ENCODE measurements at places on chromosomes 13 and 19.

GRCh38 chr13:102907016-102907756 lies 61.4 kb downstream of the ERCC5 start:
- no peak for DNase-seq

DNA sequence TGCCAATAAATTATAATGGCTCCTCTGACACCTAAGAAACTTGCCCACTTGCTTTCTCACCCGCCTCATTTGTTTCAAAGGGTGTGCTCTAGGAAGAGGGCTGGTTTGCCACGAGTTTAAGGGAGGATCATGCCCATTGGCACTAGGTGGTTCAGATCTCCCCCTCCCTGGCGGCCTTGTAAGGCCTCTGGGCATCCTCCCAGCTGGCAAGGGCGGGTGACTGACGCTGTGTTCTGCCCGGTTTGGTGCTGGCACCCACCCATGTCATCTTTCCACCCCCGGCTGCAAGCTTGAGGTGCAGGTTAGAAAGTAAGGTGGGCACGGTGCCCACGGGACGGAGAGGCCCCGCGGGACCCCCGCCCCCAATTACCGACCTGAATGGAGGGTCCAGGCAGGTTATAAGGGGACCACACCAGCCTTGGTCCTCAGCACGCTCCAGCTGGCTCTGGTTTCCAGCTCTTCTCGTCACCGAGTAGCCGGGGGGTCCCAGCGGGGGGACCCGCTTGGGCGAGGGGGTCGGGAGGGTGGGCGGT lies 90.4 kb downstream of the PTPRS start:
- no peak for DNase-seq

DNA sequence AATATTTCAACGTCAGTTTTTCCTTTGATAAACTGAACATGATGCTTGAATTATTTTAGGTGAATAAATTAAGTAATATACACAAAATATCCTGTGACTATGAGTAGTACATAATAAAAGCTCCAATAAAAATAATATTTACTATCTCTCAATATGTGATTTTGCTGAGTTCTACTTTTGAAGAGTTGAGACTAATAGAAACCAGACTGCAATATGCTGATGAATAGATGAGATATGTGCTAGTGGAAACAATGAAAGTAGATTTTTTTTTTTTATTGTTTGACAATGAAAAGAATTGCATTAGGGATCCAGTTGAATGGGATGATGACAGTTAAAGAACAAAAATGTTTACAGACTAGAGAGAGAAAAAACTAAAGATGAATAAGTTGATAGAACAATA lies 16.4 kb upstream of the PCDH20 start:
- DNase-seq = no peak

- DNase-seq = no peak
Measured at GRCh38 chr19:39676004-39676403, 20.3 kb downstream of the LGALS16 start.

DNA sequence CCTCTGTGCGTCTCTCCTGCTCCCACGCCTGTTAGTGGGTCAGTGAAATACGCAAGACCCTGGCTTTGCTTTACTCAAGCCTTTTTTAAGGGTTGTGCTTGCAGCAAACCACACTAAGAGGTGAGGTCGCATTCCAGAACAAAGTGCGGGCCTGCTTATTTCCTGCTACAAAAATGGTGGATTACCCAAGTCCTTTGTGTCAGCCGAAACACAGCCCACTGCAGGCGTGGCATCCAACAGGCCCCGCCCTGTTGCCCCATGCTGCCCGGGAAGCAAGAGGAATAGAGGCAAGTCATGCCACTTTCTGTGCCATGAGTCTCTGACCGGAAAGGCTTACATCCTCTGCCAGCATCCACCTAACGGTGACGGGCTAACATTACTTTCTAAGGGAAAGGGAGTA lies 7.7 kb upstream of the IRS2 start:
- no peak for DNase-seq

DNA sequence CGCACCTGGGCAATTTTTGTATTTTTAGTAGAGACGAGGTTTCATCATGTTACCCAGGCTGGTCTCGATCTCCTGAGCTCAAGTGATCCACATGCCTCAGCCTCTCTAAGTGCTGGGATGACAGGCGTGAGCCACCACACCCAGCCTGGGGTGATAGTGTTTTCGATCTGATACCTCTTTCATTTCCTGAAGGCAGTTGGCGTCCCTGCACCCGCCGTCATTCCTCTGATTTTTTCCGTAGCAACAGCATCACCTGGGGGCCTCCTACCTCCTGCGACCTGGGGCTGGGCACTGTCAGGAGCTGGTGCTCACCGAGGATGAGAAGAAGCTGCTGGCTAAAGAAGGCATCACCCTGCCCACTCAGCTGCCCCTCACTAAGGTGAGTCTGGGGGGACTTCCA lies 10.8 kb downstream of the CREB3L3 start:
- DNase-seq = no peak

GRCh38 chr19:18160971-18161635 lies 8.1 kb downstream of the PIK3R2 start:
- DNase-seq = no peak

DNA sequence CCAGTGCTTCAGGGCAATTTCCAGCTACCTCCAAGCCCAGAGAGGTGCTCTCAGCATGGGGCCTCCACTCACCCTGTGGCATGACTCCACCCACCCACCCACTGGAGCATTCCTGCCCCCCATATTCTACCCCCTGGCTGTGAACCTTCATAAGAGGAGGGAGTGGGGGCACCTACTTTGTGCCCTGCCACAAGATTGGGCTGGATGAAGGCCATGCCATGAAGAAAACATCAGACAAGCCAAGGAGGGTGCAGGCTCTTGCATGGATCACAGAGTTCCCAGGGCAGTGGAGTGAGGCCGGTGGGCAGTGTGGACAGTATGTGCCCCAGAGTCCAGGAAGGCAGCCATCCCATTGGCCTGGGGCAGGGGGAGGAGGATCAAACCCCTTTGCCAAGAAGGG lies 97.8 kb downstream of the UQCRFS1 start:
- DNase-seq = no peak

DNA sequence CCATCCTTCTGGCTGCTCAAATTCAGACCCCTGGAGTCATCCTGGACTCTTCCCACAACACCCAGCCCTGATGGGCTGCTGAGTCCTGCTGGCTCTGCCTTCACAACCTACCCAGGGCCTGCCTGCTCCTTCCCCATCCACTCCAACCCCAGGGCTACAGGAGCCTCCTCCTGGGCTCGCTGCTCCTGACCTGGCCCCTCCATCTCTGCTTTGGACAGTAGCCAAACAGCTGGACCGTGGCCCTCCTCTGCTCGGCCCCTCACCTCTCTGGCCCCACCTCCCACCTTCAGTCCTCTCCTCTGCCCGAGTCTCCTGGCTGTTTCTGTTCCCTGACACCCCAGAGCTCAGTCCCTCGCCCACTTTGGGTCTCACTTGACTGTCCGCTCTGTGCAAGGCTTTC lies 66.7 kb downstream of the CEBPG start:
- no peak for DNase-seq

DNA sequence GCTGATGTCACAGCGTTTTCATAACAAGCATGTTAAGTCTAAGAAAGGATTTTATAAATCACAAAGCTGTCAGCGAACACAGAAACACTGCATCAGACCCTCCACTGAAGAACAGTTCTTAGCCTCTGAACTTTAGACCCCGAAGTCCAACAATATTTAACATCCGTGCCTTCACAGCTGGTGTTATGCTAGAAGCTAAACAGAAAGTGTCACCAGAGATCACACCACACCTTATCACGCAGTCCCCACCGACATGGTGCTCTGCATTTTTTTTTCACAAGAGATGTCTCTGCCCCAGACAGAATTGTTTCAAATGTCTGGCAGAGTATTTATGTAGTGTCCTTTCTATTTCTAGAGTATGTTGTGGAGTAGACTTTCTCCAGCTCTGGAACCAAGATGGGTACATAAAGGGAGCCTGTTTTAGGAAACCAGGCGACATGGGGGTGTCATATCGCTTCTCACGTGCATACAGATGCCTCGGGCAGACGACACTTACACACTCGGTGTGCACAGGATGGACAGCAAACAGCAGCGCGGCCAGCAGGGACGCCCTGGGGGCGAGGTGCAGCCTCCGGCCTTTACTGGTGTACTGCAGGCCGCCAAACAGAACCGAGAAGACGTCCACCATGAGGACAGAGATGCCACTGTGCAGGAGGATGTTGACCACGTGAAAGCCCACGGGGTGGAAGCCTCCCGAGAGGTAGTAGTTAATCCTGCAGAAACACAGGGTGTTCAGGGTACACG lies 12.0 kb downstream of the TMTC4 start:
- DNase-seq = no peak

GRCh38 chr19:53624771-53625545 lies 6.8 kb upstream of the DPRX start:
- no peak for DNase-seq

DNA sequence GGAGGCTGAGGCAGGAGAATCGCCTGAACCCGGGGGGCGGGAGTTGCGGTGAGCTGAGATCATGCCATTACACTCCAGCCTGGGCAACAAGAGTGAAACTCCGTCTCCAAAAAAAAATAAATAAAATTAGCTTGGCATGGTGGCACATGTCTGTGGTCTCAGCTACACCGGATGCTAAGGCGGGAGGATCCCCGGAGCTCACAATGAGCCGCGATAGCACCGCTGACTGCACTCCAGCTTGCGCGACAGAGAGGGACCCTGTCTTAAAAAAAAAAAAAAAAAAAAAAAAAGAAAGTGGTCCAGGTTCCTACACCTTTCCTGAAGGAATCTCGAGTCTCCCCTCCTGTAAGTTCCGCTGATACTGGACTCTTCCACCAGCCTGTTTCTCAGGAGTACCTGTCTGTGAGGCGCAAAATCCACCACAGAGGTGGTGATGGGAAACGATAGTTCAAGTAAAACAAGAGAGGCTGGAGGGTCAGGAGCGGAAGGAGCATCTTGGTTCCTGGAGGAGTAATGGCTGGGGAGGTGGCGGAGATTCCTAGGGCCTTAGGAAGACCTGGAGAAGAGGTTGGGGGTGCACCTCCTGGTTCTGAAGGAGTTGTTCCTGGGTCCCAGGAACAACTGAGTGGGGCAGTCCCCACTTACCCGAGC lies 471 bp downstream of the FUT1 start:
- no peak for DNase-seq

GRCh38 chr13:50104493-50104892 lies 89.2 kb downstream of the KCNRG start:
- DNase-seq = no peak

All from GOT3 (cell line).